WTC11 (cell line): ENCODE measurements at places on chromosomes 1 and 21.

DNA sequence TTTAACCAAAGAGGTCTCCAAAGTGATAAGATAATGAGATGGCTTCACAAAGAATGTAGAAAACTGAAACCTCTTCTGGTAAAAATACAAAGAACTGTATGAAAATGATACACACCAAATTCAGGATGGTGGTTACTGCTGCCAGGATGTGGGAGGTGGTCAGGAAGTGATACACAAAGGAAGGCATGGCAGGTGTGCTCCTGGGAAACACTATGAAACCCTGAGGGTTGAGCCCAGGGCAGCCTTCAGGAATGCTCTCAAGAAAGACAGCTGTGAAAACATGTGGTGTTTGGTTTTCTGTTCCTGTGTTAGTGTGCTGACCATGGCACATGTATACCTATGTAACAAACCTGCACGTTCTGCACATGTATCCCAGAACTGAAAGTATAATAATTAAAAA, 109.3 kb downstream of the NTNG1 start:
- H3K27me3 ChIP-seq, result no peaks in the 10 kb centered on the region
- peaks cover 51% of the 10 kb centered on the region for H3K4me1 ChIP-seq
- H3K36me3 ChIP-seq, result no peaks in the 10 kb centered on the region
- DNase-seq, result no peak
- H3K27ac ChIP-seq, result peak overlapping the region; percentile 54

GRCh38 chr1:21217812-21218596, 41.3 kb upstream of the EIF4G3 start:
- H3K4me1 ChIP-seq, result peaks cover 7% of the 10 kb centered on the region; the same call in 1 of the 2 replicates
- no peaks in the 10 kb centered on the region for H3K27me3 ChIP-seq
- no peak overlapping the region for H3K4me3 ChIP-seq
- peak; percentile 93 for DNase-seq
- peaks cover 3% of the 10 kb centered on the region for H3K36me3 ChIP-seq

DNA sequence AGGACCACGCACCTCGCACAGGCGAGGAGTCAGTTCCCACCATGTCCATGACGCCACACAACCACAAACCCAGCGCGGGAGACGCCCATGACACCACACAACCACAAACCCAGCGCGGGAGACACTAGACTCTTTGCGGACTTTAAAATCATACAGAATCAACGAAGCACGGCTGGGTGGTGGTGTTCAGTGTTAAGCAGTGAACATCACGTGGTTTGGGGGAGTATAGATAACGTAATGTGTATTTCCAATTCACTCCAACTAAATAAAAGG, 19.2 kb downstream of the PTTG1IP start:
- H3K36me3 ChIP-seq, result peaks cover 69% of the 10 kb centered on the region
- no peak overlapping the region for H3K4me3 ChIP-seq
- H3K4me1 ChIP-seq, result no peaks in the 10 kb centered on the region
- no peak overlapping the region for H3K27ac ChIP-seq
- DNase-seq, result no peak

DNA sequence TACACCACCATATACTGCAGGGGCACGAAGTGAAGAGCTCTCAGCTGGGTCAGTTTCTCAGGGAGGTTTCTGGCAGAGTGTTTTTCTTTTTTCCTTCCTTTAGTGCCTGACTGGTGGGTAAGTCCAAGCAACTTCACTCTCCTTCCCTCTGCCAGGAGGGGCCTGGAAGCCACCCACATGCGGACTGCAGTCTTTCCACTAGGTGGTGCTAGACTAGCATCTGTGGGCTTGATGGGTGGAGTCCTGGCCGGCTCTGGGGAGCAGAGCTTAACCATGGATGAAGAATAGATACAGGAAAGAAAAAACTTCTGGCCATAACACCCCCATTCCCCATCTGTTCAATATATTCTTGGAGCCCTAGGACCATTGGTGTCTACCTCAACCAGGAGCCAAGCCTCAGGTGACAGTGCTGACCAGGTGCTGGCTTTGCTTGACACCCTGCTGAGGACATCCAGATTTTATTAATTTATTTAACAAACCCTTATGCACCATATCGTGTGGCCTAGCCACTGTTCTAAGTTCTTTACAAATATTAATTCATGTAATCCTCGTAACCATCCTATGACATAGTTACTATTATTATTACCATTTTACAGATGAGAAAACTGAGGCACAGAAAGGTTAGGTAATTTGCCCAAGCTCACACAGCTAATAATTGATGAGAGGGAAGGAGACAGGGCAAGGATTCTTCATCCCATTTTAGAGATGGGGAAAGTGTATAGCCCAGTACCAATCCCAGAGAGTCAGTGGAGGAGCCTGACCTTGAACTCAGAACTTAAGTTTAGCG, 126.7 kb upstream of the CSF3R start:
- no peaks in the 10 kb centered on the region for H3K4me1 ChIP-seq
- no peak overlapping the region for H3K27ac ChIP-seq
- peak; percentile 86 for DNase-seq

DNA sequence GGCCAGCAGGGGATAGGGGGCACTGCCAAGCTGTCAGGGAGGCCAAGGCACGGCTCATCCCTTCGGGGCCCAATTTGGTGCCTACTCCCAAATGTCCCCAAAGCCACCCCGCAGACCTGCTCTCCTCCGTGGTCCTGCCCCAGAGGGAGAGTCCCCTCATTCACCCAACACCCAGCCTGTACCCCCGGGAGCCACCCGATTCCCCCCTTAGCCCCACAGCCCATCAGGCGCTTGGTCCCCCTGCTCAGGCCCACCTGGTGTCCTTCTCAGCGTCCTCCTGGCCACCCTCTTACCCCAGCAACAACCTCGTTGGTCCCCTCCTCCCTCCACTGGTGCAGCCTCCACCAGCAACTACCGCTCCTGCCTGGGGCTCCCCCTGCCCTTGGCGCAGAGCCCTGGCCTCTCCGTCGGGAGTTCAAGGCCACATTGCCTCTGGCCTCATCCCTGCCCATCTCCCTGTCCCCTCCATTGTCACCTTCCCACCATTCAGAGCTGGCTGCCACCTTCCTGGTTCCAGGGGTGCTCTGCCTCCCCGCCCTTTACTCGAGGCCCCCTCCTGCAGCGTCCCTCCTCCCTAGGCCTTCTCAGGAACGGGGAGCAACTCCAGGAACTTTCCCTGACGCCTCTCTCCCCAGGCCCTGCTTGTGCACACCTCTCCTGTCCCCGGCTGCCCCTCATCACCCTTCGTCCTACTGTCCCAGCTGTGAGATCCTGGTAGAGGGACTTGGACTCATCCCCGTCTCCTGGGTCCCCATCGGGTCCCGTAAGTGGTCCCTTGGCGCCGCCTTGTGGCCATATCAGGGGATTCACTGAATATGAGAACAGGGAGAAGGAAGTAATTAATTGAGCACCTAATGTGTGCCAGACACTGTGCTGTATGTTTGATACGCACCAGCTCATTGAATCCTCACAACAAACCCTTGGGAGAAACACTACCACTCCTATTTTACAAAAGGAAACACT, 73.9 kb downstream of the RAP1GAP start:
- no peaks in the 10 kb centered on the region for H3K27me3 ChIP-seq
- no peaks in the 10 kb centered on the region for H3K36me3 ChIP-seq
- no peak overlapping the region for H3K27ac ChIP-seq
- no peak overlapping the region for H3K4me3 ChIP-seq
- H3K4me1 ChIP-seq, result peaks cover 18% of the 10 kb centered on the region

- no peaks in the 10 kb centered on the region for H3K36me3 ChIP-seq
- H3K27me3 ChIP-seq, result no peaks in the 10 kb centered on the region; the same call in 1 of the 2 replicates
- DNase-seq, result no peak
- H3K27ac ChIP-seq, result no peak overlapping the region
- H3K4me3 ChIP-seq, result no peak overlapping the region
Measured at GRCh38 chr1:74613894-74614293, 59.7 kb downstream of the ERICH3 start.

DNA sequence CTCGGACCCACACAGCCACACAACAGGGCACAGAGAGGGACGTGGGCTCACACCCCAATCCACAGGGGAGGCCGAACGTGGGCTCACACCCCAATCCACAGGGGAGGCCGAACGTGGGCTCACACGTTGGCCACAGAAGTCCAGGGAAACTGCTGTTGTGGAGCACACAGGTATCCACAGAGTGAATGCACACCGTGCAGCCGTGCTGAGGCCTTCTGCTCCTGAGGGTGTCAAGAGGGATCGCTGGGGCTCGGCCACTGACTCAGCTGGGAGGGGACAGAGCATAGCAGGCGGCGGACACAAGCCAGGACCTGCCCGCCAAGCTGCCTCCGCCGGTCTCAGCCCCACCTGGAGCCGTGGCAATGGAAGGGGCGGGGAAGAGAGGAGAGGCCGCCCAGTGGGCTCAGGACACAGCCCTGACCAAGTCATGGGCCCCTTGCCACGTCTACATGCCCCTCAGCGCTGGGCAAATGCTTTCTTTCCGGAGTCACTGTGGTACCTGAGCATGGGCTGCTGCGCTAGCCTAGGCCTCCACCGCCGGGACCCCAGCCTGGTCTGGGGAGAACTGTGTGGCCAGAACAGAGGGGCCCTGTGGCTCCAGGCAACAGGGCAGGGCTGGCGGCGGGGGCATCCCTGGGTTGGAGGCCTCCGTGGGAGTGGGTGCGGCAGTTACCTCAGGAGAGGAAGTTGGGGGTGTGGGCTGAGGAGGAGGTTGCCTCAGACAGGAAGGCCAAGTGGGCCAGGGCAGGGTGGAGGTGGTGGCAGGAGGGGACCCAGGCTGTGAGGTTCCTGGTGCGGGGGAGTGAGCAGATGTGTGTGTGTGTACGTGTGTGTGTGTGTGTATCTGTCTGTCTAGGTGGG, 1.2 kb downstream of the SYTL1 start:
- peaks cover 9% of the 10 kb centered on the region; the same call in 1 of the 2 replicates for H3K36me3 ChIP-seq
- peaks cover 2% of the 10 kb centered on the region; the same call in 1 of the 2 replicates for H3K27me3 ChIP-seq
- peaks cover 44% of the 10 kb centered on the region for H3K4me1 ChIP-seq
- H3K27ac ChIP-seq, result peak overlapping the region; percentile 68

DNA sequence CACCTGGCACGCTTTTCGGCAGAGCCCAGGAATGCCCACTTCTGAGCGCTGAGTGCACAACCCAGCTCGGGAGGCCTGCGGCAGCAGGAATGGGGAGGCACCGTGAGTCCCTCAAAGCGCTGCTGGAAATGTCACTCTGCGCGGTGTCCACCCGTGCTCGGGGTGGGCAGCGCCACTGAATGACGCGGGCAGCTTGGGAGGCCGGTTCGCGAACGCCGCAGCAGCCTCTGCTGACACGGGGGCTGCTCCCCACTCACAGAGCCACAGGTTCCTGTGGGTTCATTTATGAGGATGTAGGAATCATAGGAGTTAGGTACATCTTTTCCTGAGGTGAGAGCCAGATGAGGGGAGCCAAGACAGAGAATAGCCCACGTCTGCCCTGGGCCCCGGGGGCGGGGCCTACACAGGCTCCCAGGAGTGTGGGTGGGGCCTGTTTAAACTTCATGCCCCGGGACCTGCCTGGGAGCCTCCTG, 146.7 kb upstream of the COL6A1 start:
- peaks cover 32% of the 10 kb centered on the region for H3K4me1 ChIP-seq
- no peak for DNase-seq
- peaks cover 5% of the 10 kb centered on the region for H3K36me3 ChIP-seq
- no peak overlapping the region for H3K27ac ChIP-seq
- H3K27me3 ChIP-seq, result no peaks in the 10 kb centered on the region
- no peak overlapping the region for H3K4me3 ChIP-seq

GRCh38 chr1:212667223-212668139, 32.2 kb downstream of the BATF3 start:
- DNase-seq, result no peak
- H3K36me3 ChIP-seq, result no peaks in the 10 kb centered on the region
- H3K27ac ChIP-seq, result no peak overlapping the region; the same call in 1 of the 2 replicates
- H3K4me1 ChIP-seq, result peaks cover 32% of the 10 kb centered on the region
- no peak overlapping the region for H3K4me3 ChIP-seq
- peaks cover 20% of the 10 kb centered on the region for H3K27me3 ChIP-seq

- 0 out of 2 replicates have a peak, but pooled peaks cover 3% of the 10 kb centered on the region for H3K27me3 ChIP-seq
- DNase-seq, result no peak
- no peaks in the 10 kb centered on the region for H3K4me1 ChIP-seq
- H3K36me3 ChIP-seq, result peaks cover 7% of the 10 kb centered on the region
- no peak overlapping the region for H3K27ac ChIP-seq
- H3K4me3 ChIP-seq, result no peak overlapping the region
Measured at GRCh38 chr21:42401154-42401553, 2.5 kb upstream of the UBASH3A start.

- no peaks in the 10 kb centered on the region for H3K36me3 ChIP-seq
- H3K4me1 ChIP-seq, result no peaks in the 10 kb centered on the region
- H3K27ac ChIP-seq, result no peak overlapping the region
- no peaks in the 10 kb centered on the region for H3K27me3 ChIP-seq
Measured at GRCh38 chr1:114535401-114535800, 24.4 kb upstream of the TRIM33 start.

GRCh38 chr1:156193488-156194299, at the start of gene SLC25A44:
Gene SLC25A44 (plus strand): TSS chr1:156194104. CDS start chr1:156199848, 5,744 bp downstream.
- peak within 1 kb of the TSS; percentile 99 for H3K4me3 ChIP-seq
- no peaks in the 10 kb centered on the region for H3K27me3 ChIP-seq
- peaks cover 11% of the 10 kb centered on the region for H3K36me3 ChIP-seq

DNA sequence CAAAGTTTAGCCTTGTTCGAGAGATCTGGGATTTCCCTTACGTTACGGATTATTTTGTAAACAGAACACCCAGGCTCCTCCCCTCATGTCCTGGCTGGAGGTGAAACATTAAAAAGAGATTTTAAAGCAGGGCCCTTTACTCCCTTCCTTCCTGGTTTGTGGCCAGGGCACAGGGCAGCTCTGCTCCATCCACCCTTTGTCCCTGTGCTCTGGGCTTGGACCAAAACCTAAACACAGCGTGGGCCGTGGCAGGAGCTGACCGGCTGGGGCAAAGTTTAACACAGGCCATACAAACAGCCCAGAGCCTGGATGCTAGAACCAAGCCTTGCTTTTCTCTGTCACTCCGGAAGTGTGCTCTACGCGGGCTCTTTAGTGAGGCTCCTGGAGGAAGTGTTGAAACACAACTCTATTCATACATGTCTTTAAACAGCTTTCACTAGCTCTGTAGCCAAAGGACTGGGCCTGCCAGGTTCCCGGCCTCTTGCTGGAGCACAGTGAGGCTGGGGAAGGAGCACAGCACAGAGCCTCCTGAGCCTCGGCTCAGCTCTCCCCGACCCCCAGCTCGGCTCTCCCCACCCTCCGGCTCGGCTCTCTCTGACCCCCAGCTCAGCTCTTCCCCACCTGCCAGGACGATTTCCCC, 84.7 kb downstream of the PDE9A start:
- H3K4me3 ChIP-seq, result no peak overlapping the region
- H3K27ac ChIP-seq, result peak overlapping the region; percentile 84
- H3K27me3 ChIP-seq, result no peaks in the 10 kb centered on the region
- peaks cover 20% of the 10 kb centered on the region for H3K4me1 ChIP-seq
- DNase-seq, result no peak

DNA sequence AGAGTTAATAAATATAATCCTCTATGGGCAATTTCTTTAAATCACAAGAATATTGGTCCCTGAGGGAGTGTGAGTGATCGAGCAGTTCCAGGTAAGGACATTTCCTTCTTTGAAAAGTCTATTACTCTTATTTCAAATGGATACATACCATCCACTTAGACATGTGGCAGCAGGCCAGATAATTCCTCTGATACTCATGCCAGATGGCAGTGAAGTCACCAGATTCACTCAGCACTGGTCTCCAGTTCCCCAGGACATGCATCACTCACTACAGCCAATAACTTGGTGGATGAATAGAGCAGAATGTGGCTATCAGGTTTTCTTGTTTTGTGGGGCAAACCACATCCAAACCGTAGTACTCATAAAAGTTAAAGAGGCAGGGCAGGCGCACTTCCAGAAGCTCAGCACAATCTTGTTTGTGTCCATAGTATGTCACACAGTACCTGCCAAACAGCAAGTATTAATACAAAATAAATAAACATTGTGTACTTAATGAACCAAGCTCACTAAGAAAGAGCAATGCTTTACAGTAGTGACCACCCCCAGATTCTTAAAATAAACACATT, 74.2 kb upstream of the CD53 start:
- peaks cover 15% of the 10 kb centered on the region for H3K27me3 ChIP-seq
- DNase-seq, result no peak
- H3K36me3 ChIP-seq, result no peaks in the 10 kb centered on the region
- H3K4me1 ChIP-seq, result no peaks in the 10 kb centered on the region
- H3K4me3 ChIP-seq, result no peak overlapping the region
